DMS153 (cell line): ENCODE measurements at places on chromosomes 7 and 10.

DNA sequence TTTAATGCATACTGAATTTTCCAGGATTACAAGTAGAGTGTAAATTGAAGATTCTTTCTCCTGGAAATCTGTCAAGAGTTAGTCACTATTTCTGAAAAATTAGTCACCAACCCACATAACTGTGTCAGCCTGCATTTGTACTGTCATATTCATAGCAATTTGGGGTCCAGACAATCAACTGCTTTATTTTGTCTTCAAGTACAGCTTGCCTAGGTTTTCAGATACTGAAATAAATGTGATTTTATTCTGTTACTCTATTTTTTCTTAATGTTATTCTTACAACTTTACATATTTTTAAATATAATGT, 55.1 kb downstream of the CUBN start:
- DNase-seq: no peak

DNA sequence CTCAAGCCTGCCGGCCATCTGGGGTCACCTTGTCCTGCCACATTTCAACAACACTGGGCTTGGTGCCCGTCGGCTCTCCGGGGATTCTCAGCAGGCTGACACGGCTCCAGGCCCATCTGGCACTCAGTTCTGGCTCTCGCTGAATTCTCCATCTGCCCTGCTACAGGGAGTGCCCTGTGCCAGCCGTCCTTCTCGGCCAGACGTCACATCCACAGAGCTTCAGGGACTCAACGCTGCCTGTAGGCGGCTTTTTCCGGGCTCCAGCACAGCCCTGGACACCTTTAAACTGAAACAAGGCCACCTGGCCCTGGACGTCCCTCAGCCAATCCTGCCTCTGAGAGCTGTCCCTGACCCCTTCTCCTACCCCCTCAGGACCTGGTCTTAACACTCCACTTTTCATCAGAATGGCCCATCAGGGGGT, 43.0 kb downstream of the TMEM130 start:
- DNase-seq: peak; percentile 22

- no peak for DNase-seq
These were observed 34.3 kb upstream of the MTPAP start for GRCh38 chr10:30383356-30383755.

DNA sequence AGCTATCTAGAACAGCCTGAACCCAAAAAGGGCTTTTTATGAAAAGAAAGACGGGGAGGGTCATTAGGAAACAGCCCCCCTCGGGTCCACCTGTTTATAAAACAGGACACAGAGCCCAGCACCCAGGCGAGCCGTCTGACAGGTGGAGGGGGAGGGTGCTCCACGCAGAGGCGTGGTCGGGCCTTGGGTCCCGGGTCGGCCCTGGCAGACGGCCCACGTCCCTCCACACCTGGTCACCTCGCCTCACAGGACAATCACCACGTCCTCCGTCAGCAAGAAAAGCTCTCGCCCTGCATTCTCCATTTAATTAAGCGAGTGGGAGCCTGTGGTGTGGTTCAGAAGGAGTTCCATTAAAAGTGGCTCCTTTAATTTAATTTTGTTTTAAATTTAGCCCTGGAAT, 42.3 kb upstream of the FOXL3 start:
- DNase-seq: no peak

DNA sequence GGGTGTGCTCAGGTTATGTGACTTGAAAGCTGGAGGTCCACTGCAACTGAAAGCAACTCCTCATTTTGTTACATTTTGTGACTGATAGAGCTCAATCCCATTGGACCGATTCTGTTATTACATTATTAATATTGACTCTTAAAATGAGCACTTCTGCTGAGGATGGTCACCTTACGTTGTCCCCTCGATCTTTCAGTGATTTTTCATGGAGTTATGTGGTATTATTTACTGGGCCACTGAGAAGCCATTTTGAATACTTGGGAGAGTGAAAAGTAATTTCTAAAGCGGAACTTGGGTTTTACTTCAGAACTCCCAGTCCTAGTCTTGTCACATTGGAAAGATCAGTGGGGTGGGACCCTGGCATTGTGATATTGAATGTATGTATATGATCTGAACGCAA, 96.3 kb upstream of the FAM180A start:
- no peak for DNase-seq

DNA sequence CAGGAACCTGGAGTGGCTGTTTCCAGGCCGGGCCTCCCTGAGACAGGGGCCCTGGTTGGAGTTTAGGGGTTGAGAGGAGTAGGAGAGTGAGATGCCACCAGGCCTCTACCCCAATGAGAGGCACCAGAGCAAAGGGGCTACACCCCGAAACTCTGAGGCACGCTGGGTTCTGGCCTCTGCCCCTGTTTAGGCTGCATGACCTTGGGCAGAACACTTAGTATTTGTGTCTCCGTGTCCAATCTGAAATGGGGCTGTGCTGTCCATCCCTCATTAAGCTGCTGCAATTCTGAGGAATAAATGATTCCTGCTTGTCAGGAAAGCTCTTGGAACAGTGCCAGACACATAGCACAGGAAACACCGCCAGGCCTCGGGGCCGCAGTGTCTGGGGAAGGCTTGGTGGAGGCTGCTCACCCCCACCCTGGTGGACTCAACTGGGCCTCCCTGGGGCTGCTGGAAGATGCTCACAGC, 40.5 kb upstream of the SAMD8 start:
- DNase-seq: peak; percentile 6

DNA sequence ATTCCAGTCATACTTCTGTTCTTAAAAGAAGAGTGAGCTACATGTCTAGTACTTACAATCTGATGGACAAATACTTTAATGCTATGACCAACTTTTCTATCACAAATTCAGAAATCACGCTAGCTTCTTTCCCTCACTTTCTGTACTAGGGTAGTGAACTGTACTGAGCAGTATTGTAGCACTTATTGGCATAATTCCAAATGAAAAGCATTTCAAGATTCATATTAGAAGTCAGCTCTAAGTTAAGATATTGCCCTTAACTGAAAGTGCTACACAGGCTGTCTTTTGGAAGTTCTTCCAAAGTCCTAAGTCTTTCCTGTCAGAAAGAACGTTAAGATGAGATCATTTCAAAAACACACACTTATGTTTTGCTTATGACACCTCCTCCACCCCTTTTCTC, 13.4 kb downstream of the P4HA1 start:
- DNase-seq: no peak

- no peak for DNase-seq
These were observed 109.1 kb downstream of the C10orf90 start for GRCh38 chr10:126561294-126561920.

GRCh38 chr10:17684537-17684936, 40.6 kb downstream of the STAM start:
- no peak for DNase-seq

- no peak for DNase-seq
These were observed 56.3 kb downstream of the FZD1 start for GRCh38 chr7:91320366-91321078.
